ENCODE measurements at places on chromosomes 13 and 19.

DNA sequence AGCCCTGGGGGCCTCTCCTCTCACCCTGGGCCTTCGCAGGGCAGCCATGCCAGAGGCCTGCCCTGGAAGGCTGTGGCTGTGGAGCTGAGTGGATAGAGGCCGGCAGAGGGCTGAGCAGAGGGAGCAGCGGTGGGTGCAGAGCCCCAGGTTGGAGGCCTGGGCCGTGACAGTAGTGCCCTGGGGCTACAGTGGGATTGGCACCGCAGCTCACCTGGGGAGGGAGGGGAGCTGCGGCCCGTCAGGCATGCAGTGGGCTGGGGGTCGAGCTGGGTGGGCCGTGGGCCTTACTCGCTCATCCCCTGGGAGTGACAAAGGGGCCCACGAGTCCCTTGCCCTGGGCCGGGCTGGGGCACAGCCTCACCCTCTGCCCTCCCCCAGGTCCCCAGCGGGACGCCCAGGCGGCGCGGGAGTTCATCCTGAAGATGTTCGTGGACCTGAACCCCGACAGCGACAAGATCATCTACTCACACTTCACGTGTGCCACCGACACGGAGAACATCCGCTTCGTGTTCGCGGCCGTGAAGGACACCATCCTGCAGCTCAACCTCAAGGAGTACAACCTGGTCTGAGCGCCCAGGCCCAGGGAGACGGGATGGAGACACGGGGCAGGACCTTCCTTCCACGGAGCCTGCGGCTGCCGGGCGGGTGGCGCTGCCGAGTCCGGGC, 15.1 kb upstream of the GNA15 start:
- no peak overlapping the region for H3K4me3 ChIP-seq
- H3K27ac ChIP-seq: no peak overlapping the region
- no peak for DNase-seq
- peaks cover 4% of the 10 kb centered on the region for H3K4me1 ChIP-seq
- H3K36me3 ChIP-seq: no peaks in the 10 kb centered on the region

DNA sequence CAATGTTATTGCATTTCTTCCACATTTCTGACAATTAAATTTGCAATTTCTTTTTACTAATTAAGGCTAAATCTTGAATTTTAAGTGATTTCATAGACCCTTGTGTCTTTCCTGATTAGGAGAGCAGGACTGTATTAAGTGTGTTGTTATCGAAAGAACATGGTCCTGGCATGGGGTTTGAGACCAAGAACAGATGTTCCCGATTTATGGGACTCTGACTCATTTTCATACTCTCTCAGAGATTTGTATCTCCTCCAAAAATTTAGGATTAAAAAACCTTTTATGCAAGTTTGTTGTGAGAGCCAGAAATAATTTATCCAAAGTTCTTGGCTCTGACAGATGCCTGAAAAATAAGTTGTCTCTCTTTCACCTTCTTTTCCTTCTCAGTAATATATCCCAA, 589.3 kb upstream of the ARGLU1 start:
- H3K36me3 ChIP-seq: no peaks in the 10 kb centered on the region
- no peaks in the 10 kb centered on the region for H3K4me1 ChIP-seq
- no peak overlapping the region for H3K4me3 ChIP-seq
- DNase-seq: no peak

DNA sequence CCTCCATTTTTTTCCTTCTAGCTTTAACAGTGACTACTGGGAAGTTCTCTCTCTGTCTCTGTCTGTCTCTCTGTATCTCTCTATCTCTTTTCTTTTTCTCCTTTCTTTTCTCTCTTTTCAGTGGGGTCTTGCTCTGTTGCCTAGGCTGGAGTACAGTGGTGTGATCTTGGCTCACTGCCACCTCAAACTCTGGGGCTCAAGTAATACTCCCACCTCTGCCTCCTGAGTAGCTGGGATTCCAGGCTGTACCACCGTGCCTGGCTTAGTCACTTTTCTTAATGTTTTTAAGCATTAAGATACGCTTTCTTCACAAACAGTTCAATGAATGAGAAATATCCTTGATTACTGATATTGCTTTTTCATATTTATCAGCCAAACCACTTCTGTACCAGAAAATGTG, 13.1 kb downstream of the PCCA start:
- H3K4me3 ChIP-seq: no peak overlapping the region
- no peak for DNase-seq
- no peak overlapping the region for H3K27ac ChIP-seq

DNA sequence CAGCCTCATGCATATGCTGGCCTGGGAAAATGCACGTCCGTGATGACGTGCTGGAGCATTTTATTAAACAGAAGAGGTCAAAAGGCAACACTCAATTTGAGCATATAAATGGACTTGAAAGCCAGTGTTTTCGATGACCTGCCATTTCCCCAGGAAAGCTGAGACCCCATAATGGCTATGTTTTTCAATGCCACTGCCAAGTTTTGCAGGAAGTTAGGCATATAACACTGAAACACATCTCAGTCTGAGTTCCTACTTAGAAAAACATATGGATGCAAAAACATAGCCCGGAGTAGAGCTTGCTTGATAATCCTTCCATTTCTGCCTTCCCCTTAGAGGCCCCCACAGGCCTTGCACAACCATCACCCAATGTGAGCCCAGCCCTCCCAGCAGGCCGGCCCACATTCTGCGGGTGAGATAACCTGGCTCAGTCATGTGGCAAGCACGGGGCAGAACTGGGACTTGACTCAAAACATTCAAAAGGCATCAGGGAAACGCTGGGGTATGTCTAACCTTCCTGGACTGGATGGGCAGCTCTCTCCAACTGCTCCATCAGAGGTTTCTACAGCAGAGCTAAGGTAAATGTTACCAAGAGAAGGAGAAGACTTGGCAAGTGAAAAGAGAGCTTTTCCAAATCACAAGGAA, 24.9 kb downstream of the EPS15L1 start:
- H3K4me3 ChIP-seq: no peak overlapping the region
- peak overlapping the region; percentile 87 for H3K27ac ChIP-seq
- DNase-seq: peak; percentile 84
- H3K4me1 ChIP-seq: peaks cover 62% of the 10 kb centered on the region
- no peaks in the 10 kb centered on the region for H3K27me3 ChIP-seq

GRCh38 chr19:11252665-11253355, 9.5 kb downstream of the DOCK6 start:
- H3K4me1 ChIP-seq: no peaks in the 10 kb centered on the region
- no peak overlapping the region for H3K4me3 ChIP-seq
- H3K36me3 ChIP-seq: no peaks in the 10 kb centered on the region

DNA sequence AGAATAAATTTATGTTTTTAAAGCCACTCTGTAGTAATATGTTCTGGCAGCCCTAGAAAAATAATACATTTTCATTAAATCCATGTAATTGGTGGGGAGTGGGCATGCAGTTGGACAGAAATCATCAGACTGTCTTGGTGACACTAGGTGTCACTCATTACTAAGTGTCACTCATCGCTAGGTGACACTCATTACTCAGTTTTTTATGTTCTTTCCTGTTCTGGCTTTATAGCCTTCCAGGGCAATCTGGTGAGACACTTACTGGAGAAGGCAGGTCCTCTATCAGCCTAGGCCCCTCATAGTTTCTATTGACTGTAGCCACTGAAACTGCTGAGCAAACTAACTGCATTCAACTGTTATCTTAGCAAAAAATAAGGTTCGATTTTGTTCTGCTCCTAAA, 542.1 kb downstream of the SLITRK1 start:
- no peak overlapping the region for H3K4me3 ChIP-seq
- H3K4me1 ChIP-seq: no peaks in the 10 kb centered on the region
- no peak overlapping the region for H3K27ac ChIP-seq

- H3K27ac ChIP-seq: no peak overlapping the region
- no peak for DNase-seq
- no peaks in the 10 kb centered on the region for H3K27me3 ChIP-seq
These were observed 139.3 kb downstream of the DACH1 start for GRCh38 chr13:71727662-71728061.

DNA sequence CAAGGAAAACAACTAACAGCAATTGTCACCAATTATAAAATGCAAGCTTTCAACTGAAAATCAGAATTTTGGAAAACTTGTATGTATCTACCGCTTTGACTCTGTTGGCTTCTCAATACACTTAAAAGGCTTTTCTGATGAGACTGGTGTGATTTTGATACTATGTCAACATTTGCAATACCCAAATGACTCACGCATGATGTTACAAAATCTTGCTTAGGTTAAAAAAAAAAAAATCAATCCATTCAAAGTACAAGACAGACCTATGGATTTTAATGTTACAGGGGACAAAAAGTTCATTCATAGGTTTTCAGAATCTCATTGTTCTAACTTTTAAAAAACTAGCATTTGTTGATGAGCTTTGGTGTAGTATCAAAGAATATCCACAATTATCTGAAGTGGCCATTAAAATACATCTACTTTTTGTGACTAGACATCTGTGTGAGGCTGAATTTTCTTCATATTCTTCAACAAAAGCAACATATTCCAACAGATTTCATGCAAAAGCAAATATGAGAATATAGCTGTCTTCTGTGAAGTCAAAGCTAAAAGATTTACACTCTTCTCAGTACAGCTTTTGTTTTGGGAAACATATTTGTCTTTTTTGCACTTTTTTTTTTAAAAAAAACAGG, 10.7 kb downstream of the ELF1 start:
- H3K27ac ChIP-seq: peak overlapping the region; percentile 86
- peaks cover 69% of the 10 kb centered on the region for H3K4me1 ChIP-seq
- H3K27me3 ChIP-seq: no peaks in the 10 kb centered on the region
- H3K36me3 ChIP-seq: peaks cover 35% of the 10 kb centered on the region
- H3K4me3 ChIP-seq: peak overlapping the region; percentile 63

GRCh38 chr19:43597876-43598275, 1.5 kb downstream of the ZNF576 start:
- H3K27ac ChIP-seq: peak overlapping the region; percentile 90
- peak overlapping the region; percentile 94 for H3K4me3 ChIP-seq
- H3K4me1 ChIP-seq: peaks cover 29% of the 10 kb centered on the region
- no peaks in the 10 kb centered on the region for H3K27me3 ChIP-seq
- no peak for DNase-seq

DNA sequence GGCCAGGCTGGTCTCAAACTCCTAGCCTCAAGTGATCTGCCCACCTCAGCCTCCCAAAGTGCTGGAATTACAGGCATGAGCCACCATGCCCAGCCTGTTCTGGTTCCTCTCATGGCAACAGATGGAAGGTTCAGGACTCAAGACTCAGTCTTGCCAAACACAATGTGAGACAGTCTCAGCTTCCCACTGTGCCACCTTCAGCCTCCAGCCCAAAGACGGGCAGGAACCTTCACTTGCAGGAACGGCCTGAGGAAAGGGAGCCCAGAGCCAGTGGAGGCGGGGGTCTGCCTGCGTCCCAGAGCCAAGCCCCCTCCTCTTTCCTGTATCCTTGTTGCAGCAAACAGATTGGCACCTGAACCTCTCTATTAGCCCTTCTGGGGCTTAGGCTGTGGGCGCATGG, 2.9 kb upstream of the CHST8 start:
- H3K36me3 ChIP-seq: no peaks in the 10 kb centered on the region
- H3K4me1 ChIP-seq: no peaks in the 10 kb centered on the region
- no peak overlapping the region for H3K4me3 ChIP-seq
- no peak overlapping the region for H3K27ac ChIP-seq
- peaks cover 33% of the 10 kb centered on the region for H3K27me3 ChIP-seq

DNA sequence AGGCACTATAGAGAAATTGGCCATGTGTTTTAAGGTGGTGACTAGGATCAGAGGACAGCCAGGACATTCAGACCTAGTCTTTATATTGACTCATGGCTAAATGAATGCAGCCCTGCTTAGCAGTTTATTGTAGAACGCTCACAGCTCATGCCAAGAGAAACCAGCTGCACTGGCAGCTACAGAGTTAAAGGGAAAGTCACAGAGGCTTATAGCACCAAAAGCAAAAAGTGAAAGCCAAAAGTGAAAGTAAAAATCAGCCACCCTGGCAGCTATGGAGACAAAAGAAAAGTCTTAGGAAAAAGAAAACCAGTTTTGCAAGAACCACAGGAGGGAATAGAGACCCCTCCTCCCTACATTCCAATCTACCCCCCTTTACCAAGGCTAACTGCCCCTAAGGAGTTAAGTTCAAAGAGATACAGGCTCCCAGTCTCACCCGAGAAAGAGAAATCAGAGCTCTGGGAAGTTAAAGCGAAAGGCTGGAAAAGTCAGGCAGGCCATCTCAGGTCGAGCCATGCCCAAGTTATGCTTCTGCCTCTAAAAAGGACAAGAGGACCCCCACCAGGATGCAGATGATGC, 99.0 kb downstream of the ZNF429 start:
- peaks cover 4% of the 10 kb centered on the region for H3K36me3 ChIP-seq
- no peaks in the 10 kb centered on the region for H3K27me3 ChIP-seq
- H3K4me1 ChIP-seq: peaks cover 12% of the 10 kb centered on the region
- H3K4me3 ChIP-seq: peak overlapping the region; percentile 66

GRCh38 chr19:46733690-46734292, 12.1 kb upstream of the FKRP start:
- no peaks in the 10 kb centered on the region for H3K27me3 ChIP-seq
- peaks cover 18% of the 10 kb centered on the region for H3K36me3 ChIP-seq
- peaks cover 22% of the 10 kb centered on the region for H3K4me1 ChIP-seq
- no peak overlapping the region for H3K4me3 ChIP-seq
- no peak for DNase-seq

DNA sequence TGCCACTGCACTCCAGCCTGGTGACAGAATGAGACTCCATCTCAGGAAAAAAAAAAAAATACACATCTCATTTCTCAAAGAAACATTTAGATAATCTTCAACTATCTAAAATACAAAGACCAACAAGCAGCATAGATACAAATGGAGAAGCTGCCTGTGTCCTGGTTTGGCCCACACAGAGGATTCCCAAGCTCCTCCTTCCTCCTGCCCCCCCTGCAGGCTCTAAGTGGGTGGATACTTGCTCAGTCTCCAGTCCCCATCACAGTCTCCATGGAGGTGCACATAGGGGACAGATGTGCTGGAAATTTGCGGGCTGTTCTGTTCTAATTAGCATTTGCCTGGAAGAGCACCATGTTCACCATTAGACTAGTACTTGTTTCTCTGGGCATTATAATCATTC, 59.9 kb downstream of the ABCC4 start:
- no peak for DNase-seq
- no peak overlapping the region for H3K27ac ChIP-seq
- no peak overlapping the region for H3K4me3 ChIP-seq
- no peaks in the 10 kb centered on the region for H3K27me3 ChIP-seq
- peaks cover 3% of the 10 kb centered on the region for H3K36me3 ChIP-seq
